Calu3 (cell line): ENCODE measurements at places on chromosomes 2 and 18. TPM values are rescaled to one million over a fixed set of nuclear protein-coding genes. Genes with fewer than 3 reads are reported as not detected.

- no peaks in the 10 kb centered on the region for H3K27me3 ChIP-seq
- H3K4me1 ChIP-seq, result no peaks in the 10 kb centered on the region
- no peak overlapping the region for H3K4me3 ChIP-seq
These were observed 24.5 kb downstream of the SLC66A2 start for GRCh38 chr18:79926715-79927606.

DNA sequence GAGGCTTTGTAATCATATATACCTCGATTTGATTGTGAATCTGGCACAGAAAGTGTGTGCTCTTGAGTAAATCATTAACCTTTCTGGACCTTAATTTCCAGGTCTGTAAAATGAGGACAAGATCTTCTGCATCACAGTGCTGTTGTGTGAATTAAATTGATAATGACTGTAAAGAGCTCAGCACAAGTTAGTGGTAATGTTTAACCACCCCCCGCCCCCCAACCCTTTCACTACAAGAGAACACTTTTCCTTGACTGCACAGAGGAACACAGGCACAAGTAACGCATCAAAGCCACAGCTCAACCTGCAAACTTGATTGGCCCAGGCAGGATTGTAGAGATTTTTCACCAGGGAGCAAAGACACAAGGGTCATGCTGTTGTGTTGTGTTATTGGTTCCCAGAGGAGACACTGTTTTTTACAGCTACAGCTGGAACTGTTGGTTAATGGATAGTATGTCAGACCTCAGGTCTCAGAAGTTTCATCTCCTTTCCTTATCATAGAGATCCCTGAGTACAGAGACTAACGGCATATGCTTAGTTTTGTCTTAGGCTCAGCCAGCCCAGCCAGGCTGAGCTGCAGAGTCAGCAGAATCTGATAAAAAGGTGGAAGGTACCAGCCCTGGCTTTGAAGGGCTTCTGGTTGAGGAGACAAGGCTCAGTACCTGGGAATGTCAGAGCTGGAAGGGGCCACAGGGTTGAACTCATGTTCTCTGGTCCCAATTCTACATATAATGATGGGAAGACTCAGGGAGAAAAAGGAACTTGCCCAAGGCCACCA lies 10.6 kb downstream of the SETBP1 start:
- H3K4me1 ChIP-seq, result peaks cover 10% of the 10 kb centered on the region
- no peak for DNase-seq
- H3K36me3 ChIP-seq, result no peaks in the 10 kb centered on the region
- no peak overlapping the region for H3K4me3 ChIP-seq
- H3K27me3 ChIP-seq, result no peaks in the 10 kb centered on the region
- no peak overlapping the region for H3K27ac ChIP-seq

DNA sequence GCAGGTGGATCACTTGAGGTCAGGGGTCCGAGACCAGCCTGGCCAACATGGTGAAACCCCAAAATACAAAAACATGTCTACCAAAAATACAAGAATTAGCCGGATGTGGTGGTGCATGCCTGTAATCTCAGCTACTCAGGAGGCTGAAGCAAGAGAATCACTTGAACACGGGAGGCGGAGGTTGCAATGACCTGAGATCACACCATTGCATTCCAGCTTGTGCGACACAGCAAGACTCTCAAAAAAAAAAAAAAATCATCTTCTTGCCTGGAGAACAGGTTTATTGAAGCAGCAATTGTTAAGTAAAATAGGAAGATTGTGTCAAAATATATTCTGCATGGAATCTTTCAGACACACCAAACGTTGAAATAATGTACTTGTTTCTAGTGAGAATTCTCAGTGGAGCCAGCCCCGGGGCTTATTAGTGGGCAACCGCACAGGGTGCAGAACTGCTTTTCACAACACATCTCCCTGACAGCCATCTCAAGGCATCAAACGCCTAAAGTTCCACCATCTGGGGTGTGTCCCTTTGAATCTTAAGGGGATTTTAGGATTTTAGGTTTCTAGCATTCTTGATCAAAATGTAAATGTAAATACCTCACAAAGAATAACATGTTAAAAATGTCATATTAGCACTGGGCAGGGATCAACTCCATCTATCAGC lies 28.6 kb upstream of the PPP4R1 start:
- H3K36me3 ChIP-seq, result peaks cover 7% of the 10 kb centered on the region
- DNase-seq, result no peak
- H3K4me3 ChIP-seq, result no peak overlapping the region

GNLY gene
- not detected in 2 replicates for total RNA-seq

GRCh38 chr2:196176142-196176738 lies 4.9 kb upstream of the STK17B start:
- H3K27me3 ChIP-seq, result no peaks in the 10 kb centered on the region
- H3K4me3 ChIP-seq, result no peak overlapping the region
- DNase-seq, result no peak

- no peaks in the 10 kb centered on the region for H3K4me1 ChIP-seq
- DNase-seq, result no peak
- no peak overlapping the region for H3K27ac ChIP-seq
- no peaks in the 10 kb centered on the region for H3K36me3 ChIP-seq
- peaks cover 13% of the 10 kb centered on the region for H3K27me3 ChIP-seq
These were observed 100.3 kb upstream of the KCTD1 start for GRCh38 chr18:26648509-26649192.

GRCh38 chr2:238784671-238785527 lies 63.0 kb upstream of the TWIST2 start:
- H3K4me1 ChIP-seq, result no peaks in the 10 kb centered on the region
- peak; percentile 72 for DNase-seq
- no peaks in the 10 kb centered on the region for H3K36me3 ChIP-seq
- no peak overlapping the region for H3K4me3 ChIP-seq
- no peak overlapping the region for H3K27ac ChIP-seq

DNA sequence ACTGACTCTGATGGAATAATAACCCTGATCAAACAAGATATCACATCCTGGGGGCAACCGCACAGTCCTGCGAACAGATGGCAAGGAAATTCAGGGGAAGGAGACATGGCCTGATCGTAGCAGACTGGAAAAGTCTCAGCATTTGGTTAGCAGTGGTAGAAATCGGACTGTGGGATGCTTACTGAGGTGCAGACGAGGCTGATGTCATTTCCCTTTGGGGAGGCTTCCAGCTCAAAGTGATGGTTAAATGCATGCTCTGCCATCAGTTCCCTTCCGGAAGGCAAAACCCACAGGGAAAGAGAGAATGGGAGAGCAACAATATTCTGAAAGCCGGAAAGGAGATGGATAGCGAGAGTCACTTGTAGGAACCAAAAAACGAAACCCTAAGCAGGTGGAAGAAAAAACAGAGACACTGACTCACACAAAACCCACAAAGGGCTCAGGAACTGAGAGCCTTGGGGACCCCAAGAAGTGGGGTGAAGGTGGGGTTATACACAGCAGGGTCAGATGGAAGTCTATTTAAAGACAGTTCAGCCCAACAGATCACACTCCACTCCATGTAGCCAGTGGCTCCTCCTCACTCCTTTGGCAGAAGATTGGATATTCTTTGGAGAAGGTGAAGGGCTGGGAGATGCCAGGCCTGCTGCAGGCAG lies 93.1 kb downstream of the INPP5D start:
- H3K27ac ChIP-seq, result no peak overlapping the region
- H3K36me3 ChIP-seq, result no peaks in the 10 kb centered on the region
- peaks cover 48% of the 10 kb centered on the region for H3K27me3 ChIP-seq
- no peak for DNase-seq

KCNIP3 gene
- 1.1 and 2.1 TPM in 2 replicates for total RNA-seq

- H3K27me3 ChIP-seq, result no peaks in the 10 kb centered on the region
- no peak overlapping the region for H3K4me3 ChIP-seq
- H3K4me1 ChIP-seq, result no peaks in the 10 kb centered on the region
These were observed 22.0 kb downstream of the TSPYL6 start for GRCh38 chr2:54233832-54234649.

DNA sequence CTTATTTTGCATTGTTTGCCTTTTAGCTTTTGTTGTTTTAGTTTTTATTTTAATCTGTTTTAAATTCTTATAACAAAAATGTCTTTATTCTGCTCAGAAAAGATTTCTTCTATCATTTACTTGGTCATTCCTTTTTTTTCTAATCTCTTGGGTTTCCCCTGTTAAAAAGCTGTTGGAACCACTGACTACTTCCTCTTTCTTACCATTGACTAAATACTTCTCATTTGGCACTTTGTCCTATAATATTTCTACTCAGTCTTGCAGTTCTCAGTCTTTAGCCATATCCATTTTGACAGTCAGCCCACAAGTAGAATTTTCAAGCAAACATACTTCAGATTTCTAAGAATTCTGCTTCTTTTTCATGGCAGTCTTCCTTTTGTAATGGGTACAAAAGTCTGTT lies 567.2 kb downstream of the SATB2 start:
- no peaks in the 10 kb centered on the region for H3K4me1 ChIP-seq
- no peaks in the 10 kb centered on the region for H3K27me3 ChIP-seq
- H3K36me3 ChIP-seq, result no peaks in the 10 kb centered on the region

PDCL3 gene
- total RNA-seq, result 23.0 and 27.8 TPM in 2 replicates

DNA sequence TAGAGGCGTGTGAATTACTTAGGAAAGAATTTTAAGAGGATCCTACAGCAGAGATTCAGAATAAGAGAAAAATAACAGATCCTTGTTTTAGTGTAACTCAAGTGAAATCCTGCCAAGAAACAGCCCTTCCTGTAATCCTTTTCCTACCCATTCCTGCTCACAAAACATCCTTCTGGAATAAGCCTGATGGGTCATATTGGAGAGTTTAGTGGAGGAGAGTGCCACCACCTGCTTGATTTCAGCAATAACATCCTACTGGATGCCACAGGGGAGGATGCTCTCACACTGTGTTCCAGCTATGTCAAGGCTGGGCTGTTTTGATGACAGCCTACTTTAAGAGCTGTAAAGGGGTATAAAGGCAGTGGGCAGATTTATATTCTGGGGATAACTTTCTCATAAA lies 54.8 kb upstream of the CCDC178 start:
- H3K4me3 ChIP-seq, result no peak overlapping the region
- no peaks in the 10 kb centered on the region for H3K36me3 ChIP-seq
- no peak overlapping the region for H3K27ac ChIP-seq
- DNase-seq, result peak; percentile 28

DNA sequence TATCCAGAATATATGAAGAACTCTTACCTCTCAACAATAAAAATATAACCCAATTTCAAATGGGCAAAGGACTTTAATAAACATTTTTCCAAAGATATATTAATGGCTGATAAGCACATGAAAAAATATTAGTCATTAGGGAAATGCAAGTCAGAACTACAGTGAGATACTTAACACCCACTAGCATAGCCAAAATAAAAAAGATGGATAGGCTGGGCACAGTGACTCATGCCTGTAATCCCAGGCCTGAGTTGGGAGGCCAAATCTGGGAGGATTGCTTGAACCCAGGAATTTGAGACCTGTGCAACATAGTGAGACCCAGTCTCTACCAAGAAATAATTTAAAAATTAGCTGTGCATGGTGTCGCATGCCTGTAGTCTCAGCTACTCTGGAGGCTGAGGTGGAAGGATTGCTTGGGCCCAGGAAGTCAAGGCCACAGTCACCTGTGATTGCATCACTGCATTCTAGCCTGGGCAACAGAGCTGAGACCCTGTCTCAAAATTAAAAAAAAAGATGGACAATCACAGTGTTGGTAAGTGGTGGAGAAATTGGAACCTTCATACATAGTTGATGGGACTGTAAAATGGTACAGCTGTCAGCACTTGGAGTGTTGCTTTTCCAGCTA lies 25.1 kb downstream of the MARCHF7 start:
- no peak overlapping the region for H3K4me3 ChIP-seq
- H3K4me1 ChIP-seq, result no peaks in the 10 kb centered on the region
- no peak for DNase-seq
- no peaks in the 10 kb centered on the region for H3K27me3 ChIP-seq
- H3K27ac ChIP-seq, result no peak overlapping the region
- H3K36me3 ChIP-seq, result peaks cover 47% of the 10 kb centered on the region

GPR45 gene
- not detected in 2 replicates for total RNA-seq

- H3K4me3 ChIP-seq, result no peak overlapping the region
- no peak for DNase-seq
- H3K27ac ChIP-seq, result no peak overlapping the region
- H3K4me1 ChIP-seq, result no peaks in the 10 kb centered on the region
- no peaks in the 10 kb centered on the region for H3K27me3 ChIP-seq
These were observed 221.1 kb upstream of the SALL3 start for GRCh38 chr18:78758496-78758895.
